ENCODE measurements at places on chromosomes 4 and X.

DNA sequence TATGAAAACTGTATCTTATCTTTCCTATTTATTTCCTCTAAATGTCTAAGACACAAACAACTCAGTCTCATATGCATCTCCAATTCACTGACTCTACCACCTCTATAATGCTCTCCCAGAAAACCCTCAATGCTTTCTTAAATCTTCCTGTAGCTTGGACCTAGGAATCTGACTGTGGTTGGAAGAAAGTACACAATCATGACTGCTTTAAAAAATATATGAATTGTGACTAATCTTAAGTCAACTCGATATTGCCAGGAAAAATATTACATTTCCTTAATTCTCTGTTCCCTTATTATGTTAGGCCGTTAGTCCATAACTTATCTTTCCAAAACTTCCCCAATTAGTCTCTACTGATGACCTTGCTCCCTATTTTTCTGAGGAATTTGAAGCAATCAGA is 87.0 kb downstream of the SPCS3 start:
- DNase-seq, result no peak

- no peak for DNase-seq
These were observed 120.9 kb downstream of the CHIC2 start for GRCh38 chr4:53943345-53944085.

- no peak for DNase-seq
These were observed 3.3 kb upstream of the MYOZ2 start for GRCh38 chr4:119132306-119132705.

DNA sequence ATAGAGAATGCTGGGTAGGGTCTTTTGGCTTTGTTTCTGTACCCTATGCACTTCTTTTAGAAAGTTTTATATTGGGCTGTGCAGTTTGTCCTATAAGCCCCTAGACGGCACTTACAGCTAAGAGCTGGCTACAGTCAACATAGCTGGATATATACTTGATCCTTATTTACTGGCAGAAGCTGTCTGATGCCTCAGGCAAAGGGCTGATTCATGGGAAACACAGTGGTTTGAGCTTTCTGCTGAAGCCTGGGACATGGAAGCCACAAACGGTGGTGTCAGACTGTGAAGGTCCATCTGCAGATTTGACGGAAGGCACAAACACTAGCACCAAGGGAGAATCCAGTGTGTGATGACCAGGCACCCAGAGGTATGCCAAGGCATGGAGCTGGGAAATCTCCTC is 608.4 kb downstream of the ANKRD50 start:
- no peak for DNase-seq

GRCh38 chr4:88659055-88659889 is 38.4 kb downstream of the NAP1L5 start:
- no peak for DNase-seq

DNA sequence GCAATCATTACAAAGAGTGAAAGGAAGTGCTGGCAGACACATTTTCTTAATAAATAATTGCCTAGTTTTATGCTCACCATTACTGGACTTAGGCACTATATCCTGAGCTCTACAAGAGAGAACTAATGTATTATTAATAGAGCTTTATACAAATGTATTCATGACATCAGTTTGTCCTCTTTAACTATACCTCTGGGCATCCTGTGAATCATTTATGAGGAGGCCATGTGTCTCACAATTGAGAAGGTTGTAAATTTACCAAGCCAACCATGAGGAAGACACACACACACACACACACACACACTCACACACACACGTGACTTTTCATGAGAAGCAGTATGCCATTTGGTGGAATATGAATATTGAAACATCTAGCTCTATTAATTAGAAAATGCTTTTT is 728.2 kb downstream of the ARAP2 start:
- no peak for DNase-seq

GRCh38 chr4:39312816-39313215 is 53.3 kb downstream of the RFC1 start:
- no peak for DNase-seq

DNA sequence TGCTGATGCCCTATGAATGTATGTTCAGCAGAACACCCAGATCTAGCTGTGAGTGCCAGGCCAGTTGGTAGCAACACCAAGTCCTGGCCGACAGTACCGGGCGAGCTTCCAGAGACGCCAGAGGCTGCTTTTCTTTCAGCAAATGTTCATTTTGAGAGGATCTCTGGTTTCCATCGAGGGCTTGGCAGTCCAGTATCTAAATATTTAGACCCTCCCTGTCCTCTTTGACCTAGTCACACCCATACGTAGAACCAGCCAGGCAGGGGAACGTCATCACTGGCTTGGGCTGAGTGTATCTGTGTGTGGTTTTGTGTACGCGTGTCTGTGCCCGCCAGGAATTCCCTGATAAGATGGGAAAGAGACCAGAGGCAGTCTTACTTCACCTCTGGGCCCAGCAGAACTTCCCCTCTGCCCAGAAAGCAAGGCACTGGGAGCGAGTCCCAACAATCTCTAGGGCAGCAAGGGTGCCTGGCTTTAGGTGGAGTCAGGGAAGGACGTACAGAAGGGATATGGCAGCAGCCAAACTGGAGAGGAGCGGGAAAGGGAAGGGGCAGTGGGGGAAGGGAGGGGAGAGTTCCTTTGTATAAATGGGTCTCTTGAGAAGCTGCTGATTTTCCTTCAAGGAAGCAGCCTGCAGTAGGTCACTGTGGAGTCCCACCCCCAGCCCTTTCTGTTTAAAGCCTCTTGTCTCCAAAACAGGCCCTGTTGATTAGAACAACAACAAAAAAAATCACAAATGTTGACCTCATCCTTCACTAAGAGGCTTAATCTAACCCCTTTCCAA is 15.0 kb upstream of the ELF4 start:
- no peak for DNase-seq

DNA sequence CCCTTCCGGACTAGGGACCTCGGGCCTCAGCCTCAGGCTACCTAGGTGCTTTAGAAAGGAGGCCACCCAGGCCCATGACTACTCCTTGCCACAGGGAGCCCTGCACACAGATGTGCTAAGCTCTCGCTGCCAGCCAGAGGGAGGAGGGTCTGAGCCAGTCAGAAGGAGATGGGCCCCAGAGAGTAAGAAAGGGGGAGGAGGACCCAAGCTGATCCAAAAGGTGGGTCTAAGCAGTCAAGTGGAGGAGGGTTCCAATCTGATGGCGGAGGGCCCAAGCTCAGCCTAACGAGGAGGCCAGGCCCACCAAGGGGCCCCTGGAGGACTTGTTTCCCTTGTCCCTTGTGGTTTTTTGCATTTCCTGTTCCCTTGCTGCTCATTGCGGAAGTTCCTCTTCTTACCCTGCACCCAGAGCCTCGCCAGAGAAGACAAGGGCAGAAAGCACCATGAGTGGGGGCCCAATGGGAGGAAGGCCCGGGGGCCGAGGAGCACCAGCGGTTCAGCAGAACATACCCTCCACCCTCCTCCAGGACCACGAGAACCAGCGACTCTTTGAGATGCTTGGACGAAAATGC is at the start of gene WAS:
WAS (plus strand) TSS at position 389 of the 572 bp plus-strand sequence; CDS start at position 444, 55 bp downstream.
- DNase-seq, result no peak

GRCh38 chr4:153759407-153760316 is at the start of gene RNF175:
Gene RNF175, minus strand, starts transcription at chr4:153760024. Its CDS starts 162 bp downstream, at chr4:153759862.
- DNase-seq, result no peak

- no peak for DNase-seq
These were observed 174.1 kb downstream of the DCLK2 start for GRCh38 chr4:150252306-150252705.

DNA sequence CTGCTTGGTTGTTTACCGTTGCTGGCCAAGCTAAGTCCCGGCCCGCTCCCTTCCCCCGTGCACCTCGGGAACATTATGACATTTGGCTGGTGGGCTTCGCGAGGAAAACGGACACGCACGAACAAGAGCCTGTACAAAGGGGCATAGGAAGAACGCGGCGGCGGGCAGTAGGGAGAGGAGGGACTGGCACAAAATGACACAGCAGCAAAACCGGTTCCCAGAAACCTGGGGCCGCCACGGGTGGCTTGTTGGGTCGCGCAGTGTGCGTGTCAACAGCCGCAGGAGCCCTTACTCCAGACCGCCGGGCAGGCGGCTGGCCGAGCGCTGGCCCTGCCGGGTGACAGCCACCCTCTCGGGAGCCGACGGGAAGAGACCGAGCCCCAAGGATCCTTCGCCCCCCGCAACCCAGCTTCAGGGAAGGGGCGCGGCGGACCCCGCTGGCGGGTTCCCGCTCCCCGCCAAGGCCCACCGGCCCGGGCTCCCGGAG is 1.6 kb upstream of the LIN54 start:
- no peak for DNase-seq

GRCh38 chr4:105641845-105642244 is 66.6 kb downstream of the INTS12 start:
- no peak for DNase-seq

- no peak for DNase-seq
These were observed 73.1 kb downstream of the WFS1 start for GRCh38 chr4:6342530-6343293.

DNA sequence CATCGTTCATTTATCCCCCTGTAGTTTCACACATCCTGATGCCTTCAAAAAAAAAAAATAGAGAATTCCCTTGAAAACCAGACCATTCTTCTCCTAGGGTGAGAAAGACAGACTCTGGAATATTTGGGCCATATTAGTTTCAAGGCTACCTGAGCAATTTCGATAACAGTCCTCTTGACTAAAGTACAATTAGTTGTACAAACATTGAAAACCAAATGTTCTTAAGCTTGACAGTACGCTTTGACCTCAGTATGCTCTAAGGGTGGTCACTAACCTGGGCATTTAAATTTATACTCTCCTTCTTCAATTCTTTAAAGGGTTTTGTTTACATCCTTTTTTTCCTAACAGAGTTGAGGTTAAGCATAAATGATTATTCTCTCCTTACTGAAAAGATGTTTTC is 364.6 kb upstream of the FTHL17 start:
- no peak for DNase-seq

DNA sequence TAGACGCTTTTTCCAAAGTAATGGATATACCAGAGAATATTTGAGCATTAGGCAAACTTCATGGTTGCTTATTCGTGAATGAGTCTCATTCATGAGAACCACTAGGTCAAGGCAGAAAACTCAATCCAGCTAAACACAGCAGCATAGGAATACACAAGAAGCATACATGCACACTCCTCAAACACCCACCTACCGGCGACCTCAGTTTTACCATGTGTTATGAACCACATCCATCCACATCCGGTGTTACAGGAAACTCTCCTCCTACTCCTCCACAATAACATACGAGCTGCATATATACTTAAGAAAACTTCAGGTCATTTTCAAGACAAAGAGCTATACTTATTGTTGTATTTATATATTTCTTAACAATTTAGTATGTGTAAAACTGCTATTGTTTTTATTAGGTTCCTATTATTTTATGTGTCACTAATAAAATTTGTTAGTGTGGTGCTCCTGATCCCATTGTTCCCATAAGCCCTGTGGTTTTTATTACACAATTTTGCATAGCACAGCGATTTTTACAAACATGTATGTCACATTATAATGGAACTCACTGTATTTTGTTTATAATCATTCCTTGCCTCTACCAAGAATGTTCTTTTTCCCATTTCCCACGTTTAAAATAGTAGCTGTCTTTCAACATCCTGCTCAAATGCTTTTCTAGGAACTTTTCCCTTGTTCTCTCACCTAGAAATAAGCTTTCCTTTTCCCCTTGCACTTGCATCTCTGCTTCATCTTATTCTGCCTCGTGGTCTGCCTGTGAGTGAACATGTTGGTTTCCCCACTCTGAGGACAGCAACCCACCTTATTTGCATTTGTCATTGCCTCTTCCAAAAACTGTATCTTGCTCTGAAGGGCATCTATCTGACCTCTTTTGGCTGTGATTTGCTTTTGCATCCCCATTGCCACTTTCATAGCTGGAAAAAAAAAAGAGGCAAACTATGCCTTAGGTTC is 48.3 kb downstream of the STBD1 start:
- no peak for DNase-seq

GRCh38 chr4:154332681-154333421 is 158.7 kb downstream of the DCHS2 start:
- peak; percentile 30 for DNase-seq

DNA sequence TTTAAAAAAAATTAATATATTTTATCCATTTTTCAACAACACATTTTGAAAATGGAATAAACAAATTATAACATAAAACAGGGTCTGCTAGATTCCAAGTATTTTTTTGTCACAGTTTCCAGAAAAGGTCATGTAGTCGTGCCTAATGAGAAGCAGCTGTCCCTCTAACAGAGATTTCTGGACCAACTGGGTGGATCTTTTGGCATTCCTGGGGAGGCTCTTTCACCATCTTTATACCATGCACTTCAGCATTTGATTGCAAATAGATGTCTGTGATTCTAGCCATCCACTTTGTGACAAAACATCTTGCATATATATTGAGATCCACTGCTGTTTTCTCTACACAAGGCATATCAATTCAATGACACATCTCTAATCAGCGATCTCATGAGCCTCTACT is 210.7 kb upstream of the LDB2 start:
- DNase-seq, result no peak

- no peak for DNase-seq
These were observed 480.1 kb downstream of the IL1RAPL1 start for GRCh38 chrX:29067351-29067750.

DNA sequence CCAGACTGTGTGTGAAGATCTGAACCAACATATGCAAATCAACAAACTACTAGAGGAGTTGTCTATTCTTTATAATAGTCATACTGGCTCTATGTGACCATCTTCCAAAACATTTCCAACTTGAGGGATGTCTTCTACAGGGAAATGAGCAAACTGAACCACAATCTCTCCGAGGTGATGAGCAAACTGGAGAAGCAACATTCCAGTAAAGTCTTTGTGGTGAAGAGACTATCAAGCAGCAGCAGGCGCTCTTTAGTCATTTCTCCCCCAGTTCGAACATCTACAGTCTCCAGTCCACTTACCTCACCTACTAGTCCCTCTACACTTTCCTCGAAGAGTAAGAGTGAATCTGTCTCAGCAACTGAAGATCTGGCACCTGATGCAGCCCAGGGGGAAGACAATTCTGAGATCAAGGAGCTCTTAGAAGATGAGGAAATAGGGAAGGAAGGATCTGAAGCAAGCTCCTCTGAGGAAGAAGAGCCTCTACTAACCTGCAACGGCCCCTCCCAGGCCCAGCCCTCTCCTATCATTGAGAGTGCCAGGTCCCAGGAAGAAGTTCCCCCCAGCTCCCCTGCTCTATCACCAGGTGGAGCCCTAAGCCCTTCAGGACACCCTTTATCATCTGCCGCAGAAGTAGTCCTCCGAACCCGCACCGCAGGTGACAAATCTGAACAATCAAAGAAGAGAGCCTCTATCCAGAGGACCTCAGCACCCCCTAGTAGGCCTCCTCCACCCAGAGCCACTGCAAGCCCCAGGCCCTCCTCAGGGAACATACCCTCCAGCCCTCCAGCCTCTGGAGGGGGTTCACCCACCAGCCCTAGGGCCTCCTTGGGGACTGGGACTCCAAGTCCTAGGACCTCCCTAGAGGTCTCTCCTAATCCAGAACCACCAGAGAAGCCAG is 98.1 kb downstream of the HNRNPD start:
- DNase-seq, result no peak

GRCh38 chr4:113636438-113636818 is 125.1 kb downstream of the CAMK2D start:
- DNase-seq, result peak; percentile 39
